HS-27A (cell line): ENCODE measurements at places on chromosomes 11 and 22.
A peak's percentile ranks its signal among the peaks of the same experiment; 100 is the strongest.

DNA sequence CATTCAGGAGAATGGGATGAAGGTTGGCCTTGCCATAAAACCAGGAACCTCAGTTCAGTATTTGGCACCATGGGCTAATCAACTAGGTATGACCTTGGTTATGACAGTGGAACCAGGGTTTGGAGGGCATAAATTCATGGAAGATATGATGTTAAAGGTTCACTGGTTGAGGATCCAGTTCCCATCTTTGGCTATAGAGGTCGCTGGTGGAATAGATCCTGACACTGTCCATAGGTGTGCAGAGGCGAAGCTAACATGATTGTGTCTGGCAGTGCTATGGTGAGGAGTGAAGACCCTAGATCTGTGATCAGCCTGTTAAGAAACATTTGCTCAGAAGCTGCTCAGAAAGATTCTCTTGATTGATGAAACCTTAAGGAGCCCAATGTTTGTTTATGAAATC is 5.7 kb downstream of the NF2 start:
- DNase-seq = no peak

GRCh38 chr22:46763051-46763705 is 728 bp downstream of the TBC1D22A start:
- no peak for DNase-seq

DNA sequence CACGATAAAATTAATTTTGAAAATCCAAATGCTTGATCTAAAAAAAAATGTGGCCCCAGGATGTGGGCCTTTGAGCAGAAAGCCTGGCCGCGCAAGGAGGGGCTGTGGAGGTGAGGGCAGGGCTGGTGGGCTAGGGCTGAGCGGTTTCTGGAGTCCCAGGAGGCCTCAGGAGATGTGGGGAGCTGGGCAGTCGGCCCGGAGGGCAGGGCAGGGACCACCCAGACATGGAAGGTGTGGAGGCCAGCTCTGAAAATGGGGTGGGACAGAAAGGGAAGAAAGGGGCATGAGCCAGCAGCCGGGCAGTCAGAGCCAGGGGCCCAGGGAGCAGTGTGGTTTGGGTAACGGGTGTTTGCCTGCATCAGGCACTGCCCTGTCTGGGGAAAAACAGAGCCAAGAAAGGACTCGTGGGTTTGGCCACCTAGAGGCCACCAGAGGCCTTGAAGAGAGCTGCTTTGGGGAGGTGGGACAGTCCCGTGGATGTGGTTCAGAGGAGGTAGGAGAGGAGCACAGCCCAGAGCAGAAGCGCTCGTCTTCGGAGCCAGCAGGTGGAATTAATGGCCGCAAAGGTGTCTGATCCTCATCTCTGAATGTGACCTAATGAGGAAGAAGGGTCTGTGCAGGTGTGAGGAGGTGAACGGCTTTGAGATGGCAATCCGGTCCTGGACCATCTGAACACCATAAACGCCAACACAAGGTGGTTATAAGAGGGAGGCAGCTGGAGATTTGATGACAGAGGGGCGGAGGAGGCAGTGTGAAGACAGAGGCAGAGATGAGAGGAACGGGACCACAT is 50.2 kb downstream of the IGF2 start:
- DNase-seq = no peak

DNA sequence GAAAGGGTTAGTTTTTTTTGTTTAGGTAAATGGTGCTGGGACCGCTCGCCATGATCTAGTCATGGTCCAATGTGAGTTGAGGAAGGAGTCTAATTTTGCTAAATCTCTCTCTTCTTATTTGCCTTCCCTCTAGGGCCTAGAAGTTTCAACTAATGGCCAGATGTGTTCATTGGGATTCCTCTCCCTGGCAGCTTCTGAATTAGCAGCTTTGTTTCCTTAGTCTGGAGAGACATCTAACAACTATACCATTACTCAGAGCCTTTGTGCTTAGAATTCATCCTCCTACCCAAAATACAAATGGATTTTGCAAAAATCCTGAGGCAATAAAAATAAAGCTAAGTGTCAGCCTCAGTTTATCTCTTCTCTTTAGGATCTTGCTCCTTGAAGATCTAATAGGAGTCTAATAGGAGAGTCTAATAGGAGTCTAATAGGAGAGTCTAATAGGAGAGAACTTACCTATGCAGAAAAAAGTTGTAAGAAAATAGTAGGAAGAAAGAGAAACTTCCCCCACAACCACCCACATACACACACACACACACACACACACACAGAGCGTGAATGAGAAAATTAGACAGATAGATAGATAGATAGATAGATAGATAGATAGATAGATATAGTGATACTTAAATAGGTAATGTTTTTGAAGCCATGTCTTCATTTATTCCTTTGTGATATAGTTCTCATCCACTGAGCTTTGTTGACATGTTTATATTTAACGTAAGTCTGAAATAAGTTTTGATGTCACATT is 980.5 kb upstream of the CNTN5 start:
- DNase-seq = no peak

DNA sequence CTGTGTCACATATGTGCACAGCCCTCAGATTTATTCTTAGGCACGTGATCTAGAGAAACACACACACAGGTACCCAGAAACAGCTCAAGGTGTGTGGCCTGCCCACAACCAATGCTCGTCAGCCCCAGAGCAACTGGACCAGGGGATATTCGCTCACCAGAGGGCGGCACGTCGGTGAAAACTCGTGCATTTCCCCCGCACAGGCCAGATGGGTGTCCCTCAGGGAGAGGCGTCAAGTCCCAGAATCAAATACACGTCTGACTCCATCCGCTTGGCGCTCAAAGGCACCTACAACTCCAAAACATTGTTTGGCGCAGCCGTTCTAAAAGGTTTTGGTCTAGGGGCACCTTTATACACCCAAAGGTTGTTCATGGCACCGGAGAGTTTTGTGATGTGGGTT is 429.0 kb downstream of the BRD1 start:
- no peak for DNase-seq

DNA sequence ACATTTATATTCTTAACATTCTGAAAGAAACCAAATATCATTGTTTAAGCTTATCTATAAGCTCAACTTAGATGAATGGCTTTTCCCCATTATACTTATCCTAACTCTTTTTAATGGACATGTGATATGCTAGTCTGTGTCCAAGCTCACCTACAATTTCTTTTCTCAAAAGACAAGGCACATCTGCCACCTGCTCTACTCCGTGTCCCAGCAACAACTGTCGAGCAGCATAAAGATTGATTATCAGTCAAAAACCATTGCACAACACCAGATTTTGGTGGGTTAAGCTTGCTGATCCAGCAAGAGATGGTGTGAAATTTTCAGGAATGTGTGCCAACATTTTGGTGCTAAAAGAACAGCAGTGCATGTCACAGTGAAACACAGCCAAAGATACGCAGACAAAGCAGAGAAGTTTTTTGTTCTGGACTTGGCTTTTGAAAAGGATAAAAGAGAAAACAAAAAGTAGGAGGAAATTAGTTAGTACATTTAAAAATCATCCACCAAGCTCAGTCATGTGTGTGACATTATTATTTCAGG is 65.8 kb downstream of the DCDC1 start:
- no peak for DNase-seq

- DNase-seq = no peak
These were observed 129.7 kb upstream of the CSNK2A3 start for GRCh38 chr11:11482730-11483129.

- no peak for DNase-seq
These were observed 724.5 kb upstream of the CNTN5 start for GRCh38 chr11:98296091-98296880.

- no peak for DNase-seq
These were observed 11.7 kb upstream of the SOX10 start for GRCh38 chr22:37996079-37996478.

GRCh38 chr22:41234815-41235695 is 5.7 kb downstream of the CHADL start:
- no peak for DNase-seq

DNA sequence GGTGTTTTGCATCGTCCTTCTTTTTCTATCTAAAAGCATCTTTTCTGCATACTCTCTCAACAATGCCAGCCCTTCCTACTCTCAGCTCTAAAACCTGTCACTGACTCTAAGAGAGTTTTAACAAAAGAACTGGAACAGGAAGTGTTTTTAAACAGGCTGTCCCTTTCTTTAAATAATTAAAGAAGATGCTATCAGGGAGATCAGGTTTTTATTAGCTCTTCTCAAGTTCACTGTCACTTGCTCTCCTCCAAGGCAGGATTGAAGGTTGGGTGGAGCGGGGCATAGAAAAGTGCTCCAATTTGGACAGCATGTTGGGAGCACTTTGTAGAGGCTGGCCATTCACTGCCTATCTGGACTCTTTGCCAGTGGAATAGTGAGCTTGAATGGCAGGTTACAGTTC is 56.4 kb upstream of the BARX2 start:
- DNase-seq = no peak

GRCh38 chr11:117489999-117490679 is 162.5 kb downstream of the CEP164 start:
- no peak for DNase-seq

- peak; percentile 90 for DNase-seq
These were observed 4.2 kb upstream of the SERPINH1 start for GRCh38 chr11:75557666-75558494.

GRCh38 chr22:31393893-31394292 is 5.5 kb upstream of the DRG1 start:
- DNase-seq = no peak

DNA sequence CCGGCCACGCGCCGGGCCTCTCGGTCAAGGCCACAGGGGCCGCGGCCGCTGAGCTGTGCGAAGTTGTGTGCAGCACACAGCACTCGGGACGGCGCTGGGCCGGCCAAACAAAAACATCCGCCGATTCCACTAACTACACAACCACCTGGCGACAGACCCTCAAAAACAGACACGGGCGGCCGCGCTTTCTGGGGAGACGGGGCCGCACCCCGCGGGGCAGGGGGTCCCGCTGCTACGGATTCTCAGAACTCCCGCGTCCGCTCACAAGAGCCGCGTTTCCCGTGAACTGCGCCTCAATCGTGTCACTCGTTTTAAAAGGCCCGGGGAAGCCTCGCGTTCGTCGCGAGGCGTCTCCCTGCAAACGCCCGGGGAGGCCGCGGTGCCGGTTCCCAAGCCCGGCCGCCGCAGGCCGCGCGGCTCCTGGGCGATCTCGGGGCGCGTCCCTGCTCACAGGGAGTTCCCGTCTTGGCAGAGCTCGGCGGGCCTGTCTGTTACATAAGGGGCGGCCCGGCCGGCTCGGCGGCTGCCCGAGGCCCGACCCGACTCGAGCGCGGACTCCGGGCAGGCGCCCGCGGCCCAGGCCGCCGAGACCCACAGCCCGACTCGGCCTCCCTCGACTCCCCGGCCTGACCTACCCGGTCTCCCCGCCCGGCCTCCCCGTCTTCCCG is 936 bp downstream of the BRD1 start:
- DNase-seq = no peak

DNA sequence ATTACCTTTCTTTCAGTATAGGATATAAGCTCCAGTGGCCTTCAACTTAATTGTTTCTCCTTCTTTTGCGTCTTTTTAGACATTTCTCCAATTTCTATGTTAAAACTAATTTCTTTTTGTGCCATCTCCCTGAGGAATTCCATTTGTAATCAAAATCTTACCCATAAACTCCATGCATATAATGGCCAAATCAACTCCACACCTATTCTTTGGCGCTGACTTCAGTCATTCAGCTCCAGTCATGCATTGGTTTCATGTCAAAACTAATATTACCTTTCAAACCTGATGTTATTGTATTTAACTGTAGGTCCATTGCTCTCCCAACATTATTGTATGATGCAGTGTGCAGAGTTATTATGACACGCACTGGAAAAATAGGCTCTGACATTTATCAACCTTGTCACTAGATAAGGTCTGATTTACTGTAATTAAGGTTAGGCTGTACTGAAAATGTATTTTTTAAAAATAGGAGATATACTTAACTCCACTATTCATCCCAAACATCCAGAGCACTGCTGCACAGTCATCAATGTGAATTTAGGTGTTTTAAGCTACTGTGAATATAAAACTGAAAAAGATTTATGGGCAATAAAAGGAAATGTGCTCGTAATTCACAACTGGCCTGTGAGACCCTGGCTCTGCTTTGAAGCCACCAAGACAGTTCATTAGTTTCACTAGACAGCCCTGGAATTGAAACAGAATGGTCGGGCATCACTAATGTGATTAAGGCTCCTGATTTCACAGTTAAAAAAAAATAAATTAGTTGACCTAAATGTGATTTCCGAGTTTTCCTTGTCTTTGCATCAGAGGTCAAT is 180.6 kb upstream of the GRIA4 start:
- no peak for DNase-seq

- DNase-seq = no peak
These were observed 23.2 kb downstream of the IFITM10 start for GRCh38 chr11:1727096-1727690.

GRCh38 chr11:78189174-78189724 is 530 bp downstream of the USP35 start:
- DNase-seq = no peak

GRCh38 chr11:37451903-37452302 is 853.9 kb upstream of the RAG2 start:
- DNase-seq = no peak

DNA sequence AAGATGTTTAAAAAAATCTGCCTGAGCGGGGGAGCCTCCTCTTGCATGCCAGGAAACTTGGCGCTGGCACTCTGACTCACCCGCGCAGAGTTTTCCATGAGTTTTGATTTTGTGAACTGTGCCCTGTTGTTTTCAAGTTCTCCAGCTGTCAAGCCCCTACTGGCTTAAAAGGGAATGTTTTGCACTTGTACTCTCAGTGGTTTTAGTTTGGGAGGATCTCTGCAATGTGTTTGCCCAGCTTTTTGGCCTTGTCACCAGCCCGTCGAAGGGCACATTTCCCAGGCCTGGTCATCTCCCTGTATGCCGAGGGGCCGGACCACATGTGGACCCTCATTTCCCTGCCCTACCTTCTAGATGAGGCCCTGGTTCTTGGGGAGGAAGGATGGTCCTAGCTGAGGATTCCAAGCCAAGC is 12.2 kb downstream of the MRGPRF start:
- DNase-seq = no peak

GRCh38 chr11:1340111-1340510 is 30.7 kb upstream of the TOLLIP start:
- DNase-seq = no peak

- no peak for DNase-seq
These were observed 758 bp downstream of the LDLRAD3 start for GRCh38 chr11:35944503-35945136.
